ENCODE measurements at places on chromosomes 12 and 14. TPM values are rescaled to one million over a fixed set of nuclear protein-coding genes. Genes with fewer than 3 reads are reported as not detected.

- no peak for DNase-seq
Measured at GRCh38 chr14:90278199-90279175, 22.1 kb downstream of the PSMC1 start.

OTX2 gene
- total RNA-seq, result 8.2 TPM

GRCh38 chr12:45220969-45221368, 5.1 kb downstream of the ANO6 start:
- no peak for DNase-seq

- DNase-seq, result no peak
Measured at GRCh38 chr14:70811578-70811977, 2.3 kb upstream of the MAP3K9 start.

GRCh38 chr12:110579535-110580253, 3.4 kb downstream of the PPTC7 start:
- no peak for DNase-seq

DNA sequence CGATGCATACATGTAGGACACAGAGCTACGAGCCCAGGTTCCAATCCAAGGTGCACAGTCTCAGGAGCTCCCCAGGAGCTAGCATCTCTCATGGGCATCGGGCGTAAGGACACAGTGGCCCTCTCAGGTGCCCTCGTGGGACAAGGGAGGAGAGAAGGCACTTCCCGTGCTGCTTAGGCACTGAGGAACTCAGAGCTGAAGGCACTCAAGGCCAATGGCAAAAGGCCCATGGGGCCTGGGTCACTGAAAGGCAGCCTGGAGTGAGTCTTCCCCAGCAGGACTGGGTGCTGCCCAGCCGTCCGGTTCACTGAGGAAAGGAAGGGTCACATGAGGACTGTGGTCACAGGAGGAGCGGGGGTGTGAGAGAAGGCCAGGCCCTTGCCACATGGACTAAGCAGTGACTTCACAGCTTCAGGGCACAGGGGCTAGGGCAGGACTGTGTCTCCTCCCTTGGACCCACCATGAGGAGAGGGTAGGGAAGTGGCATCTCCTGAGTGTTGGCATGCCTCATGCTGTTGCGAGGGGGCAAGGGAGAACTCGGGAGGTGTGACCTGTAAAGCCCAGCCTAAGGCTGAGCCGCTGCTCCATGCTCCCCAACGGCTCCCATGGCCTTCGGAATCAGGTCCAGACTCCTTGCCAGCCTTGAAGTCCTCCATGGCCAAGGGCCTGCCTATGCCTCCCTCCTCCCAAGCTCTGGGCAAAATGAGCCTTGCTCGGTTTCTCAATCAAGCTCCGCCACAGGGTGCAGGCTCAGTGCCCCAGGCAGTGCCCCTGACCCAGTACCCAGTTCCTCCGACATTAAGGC, 51.8 kb downstream of the CHGA start:
- no peak for DNase-seq

GRCh38 chr14:28157887-28158791, 608.4 kb upstream of the FOXG1 start:
- DNase-seq, result no peak

SLC39A5 gene
- total RNA-seq, result 0.39 TPM

SPX gene
- 19.8 TPM for total RNA-seq

- DNase-seq, result peak; percentile 73
Measured at GRCh38 chr12:46546634-46547273, 174.2 kb upstream of the SLC38A2 start.

CRADD gene
- 8.8 TPM for total RNA-seq

TCL1B gene
- not detected for total RNA-seq

DNA sequence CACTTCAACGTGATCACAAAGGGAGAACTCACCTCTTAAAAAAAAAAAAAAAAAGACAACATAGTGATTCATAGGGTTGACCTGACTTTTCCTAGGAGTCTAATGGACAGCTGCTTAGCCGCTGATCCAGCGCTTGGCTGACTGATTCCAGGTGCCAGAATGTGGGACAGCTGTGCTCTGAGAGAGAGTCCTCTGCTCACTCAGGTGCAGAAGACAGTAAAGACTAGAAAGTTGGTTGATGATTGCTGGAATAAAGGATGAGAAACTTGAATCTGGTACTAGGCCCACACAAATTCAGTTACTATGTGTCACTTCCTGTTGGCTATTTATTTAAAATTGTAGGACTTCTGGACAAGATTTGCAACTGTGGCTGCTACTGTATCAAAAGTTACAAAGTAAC, 229.4 kb downstream of the CHST11 start:
- DNase-seq, result peak; percentile 60

DNA sequence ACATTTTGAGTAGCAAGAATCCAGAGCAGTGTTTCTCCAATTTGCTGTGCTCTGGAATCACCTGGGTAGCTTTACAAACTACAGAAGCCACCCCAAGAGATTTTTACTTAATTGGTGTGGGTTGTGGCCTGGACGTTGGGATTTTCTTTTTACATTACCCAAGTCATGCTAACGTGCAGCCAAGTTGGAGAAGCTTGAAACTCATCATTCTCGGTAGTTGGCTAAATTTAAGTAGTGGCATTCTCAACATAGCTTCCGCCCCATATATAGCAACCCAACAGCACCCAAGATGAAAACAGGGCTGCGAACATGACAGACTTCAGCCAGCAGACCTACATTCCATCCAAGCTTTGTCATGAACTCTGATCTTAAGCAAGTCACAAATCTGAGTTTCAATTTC, 25.0 kb downstream of the DAD1 start:
- DNase-seq, result no peak

GRCh38 chr14:73758392-73759182, 44.4 kb upstream of the PNMA1 start:
- DNase-seq, result peak; percentile 43

OTUB2 gene
- total RNA-seq, result 3.3 TPM

GRCh38 chr12:16955083-16955657, 349.2 kb upstream of the LMO3 start:
- peak; percentile 63 for DNase-seq

GLT8D2 gene
- total RNA-seq, result 11.1 TPM

All from astrocyte (in vitro differentiated cells and primary cell).